ENCODE measurements at places on chromosomes 16 and 17.

DNA sequence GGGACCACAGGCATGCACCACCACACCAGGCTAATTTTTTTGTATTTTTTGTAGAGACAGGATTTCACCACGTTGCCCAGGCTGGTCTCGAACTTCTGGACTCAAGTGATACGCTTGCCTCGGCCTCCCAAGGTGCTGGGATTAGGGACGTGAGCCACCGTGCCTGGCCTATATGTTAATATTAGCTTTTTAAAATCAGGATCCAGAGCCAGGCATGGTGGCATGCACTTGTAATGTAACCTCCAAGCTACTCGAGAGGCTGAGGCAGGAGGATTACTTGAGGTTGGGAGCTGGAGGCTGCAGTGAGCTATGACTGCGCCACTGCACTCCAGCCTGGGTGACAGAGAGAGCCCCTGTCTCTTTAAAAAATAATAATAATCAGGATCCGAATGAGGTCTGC, 8.5 kb upstream of the ADCY7 start:
- DNase-seq, result peak; percentile 50

- no peak for DNase-seq
Measured at GRCh38 chr16:609316-609715, 19.4 kb downstream of the RAB40C start.

DNA sequence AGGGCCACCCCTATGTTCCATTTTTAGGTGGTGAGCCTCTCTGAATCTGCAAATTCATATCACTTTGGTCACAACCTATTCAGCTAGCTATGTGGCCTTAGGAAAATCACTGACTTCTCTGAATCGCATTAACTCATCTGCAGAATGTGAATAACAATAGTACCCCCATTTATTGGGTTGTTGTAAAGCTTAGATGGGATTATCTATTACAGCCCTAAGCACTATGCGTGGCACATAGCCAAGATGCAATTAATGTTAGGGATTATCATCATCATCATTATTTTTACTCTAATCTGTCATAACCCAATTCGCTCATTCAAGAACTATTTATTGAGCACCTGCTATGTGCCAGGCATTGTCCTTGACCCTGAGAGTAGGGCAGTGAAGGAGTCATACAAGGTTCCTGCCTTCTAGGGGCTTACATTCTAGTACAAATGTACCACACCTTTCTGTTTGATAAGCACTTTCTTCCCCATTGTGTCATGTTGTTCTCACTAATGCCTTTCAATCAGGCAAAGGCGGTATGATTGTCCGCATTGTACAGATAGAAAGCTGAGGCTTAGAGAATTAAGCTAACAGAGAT, 38.5 kb downstream of the CHD9 start:
- DNase-seq, result no peak

DNA sequence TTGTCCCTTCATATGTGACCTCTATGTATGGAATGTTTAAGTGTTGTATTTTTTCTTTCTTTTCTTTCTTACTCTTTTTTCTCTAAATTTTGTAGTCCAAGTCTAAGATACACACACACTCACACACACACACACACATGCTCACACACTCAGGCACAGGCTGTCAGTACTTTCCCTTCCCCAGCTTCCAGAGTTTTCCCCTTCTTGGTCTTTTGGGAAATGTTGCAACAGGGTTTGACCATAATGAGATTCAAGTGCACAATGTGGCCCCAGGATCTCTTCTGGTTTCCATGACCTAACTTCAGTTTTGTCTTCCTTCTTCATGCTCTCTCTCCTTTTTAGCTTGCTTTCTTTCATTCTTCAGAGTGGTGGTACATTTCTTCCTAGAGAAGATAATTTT, 289.8 kb upstream of the FOXF1 start:
- DNase-seq, result no peak

GRCh38 chr17:33324736-33325135, 31.6 kb upstream of the ASIC2 start:
- DNase-seq, result no peak

GRCh38 chr16:85988723-85989313, 89.9 kb downstream of the IRF8 start:
- DNase-seq, result peak; percentile 39

- no peak for DNase-seq
Measured at GRCh38 chr17:13587487-13588338, 14.0 kb downstream of the HS3ST3A1 start.

- DNase-seq, result no peak
Measured at GRCh38 chr16:58481931-58482330, 18.0 kb upstream of the NDRG4 start.

DNA sequence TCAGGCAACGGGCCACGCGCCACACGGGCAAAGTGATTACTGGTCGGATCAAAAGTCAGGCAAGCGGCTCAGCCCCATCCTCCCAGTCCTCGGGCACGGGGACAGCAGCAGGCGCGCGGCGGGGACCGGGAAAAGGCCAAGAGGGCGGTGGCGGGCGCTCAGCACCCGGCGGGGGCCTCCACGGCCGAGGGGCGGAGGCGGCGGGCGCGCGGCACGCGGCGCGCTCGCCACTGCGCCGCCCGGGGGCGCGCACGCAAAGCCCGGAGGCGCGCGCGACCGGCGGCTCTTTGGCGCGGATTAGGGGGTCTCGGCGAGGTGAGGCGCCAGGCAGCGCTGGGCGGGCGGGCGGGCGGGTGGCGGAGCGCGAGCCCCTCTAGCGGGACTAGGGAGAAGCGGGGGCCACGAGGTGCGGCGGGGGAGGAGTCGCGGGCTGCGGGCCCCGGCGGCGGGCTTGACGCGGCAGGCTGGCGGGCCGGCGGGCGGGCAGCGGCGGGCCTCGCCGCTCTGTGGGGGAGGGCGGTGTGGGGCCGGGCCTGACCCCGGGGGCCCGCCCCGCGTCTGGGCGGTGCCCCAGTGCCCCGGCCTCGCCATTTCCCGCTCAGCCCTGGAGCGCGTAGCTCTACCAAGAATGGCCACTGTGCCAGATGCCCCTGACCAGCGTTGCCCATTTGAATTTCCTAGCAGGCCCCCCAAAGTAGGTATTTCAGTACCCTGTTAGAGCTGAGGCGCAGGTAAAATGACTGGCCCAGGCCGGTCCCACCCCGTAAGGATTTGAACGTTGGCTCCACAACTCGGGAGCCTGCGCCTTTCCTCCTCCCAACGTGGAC, at the start of the genes ACACA and TADA2A:
Gene ACACA, minus strand, starts transcription at position 202 of the 827 bp plus-strand sequence. CDS start 537 bp downstream, outside the sequence.
Gene TADA2A, plus strand, starts transcription at position 252 of the 827 bp plus-strand sequence. CDS start 4,480 bp downstream, outside the sequence.
- peak; percentile 84 for DNase-seq

GRCh38 chr17:68603027-68603426, 1.9 kb upstream of the FAM20A start:
- no peak for DNase-seq

DNA sequence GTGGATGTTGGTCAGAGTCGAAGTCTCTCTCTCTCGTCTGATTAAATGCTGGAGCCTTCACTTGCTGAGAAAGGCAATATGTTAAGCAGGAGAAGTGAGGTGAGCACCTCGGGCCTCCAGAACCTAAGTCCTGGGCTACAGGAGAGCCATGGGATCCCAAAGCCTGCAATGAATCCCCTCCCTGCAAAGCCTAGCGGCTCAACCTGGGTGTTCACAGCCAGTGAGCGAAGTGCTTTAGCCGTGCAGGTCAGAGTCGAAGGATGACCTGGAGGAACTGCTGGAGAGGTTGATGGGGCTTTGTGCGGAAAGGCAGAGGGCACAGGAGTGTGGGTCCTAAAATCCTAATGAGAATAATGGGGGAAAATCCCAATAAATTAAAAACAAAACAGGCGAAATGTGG, 267.8 kb downstream of the ENGASE start:
- no peak for DNase-seq

GRCh38 chr17:14359163-14360020, 58.5 kb downstream of the HS3ST3B1 start:
- DNase-seq, result no peak

- DNase-seq, result no peak
Measured at GRCh38 chr16:62363501-62363900, 327.3 kb upstream of the CDH8 start.

DNA sequence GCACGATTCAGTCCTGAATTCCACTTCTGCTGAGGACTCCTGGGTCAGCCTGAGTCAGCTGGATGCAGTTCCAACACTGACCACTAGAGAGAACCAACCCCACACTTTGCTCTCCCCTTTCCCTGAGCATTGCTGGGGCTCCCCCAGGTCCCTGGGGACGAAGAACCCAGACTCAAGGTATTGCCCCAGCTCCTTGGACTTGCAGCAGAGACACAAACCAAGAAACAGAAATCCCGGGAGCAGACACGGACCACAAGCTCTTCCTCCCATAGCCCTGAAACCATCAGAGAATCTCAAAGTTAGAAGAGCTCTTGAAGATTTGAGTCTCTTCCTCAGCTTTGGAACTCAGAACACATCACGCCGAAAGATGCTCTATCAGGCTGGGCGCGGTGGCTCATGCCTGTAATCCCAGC, 678 bp upstream of the GH1 start:
- DNase-seq, result no peak

GRCh38 chr17:76532072-76532651, 5.3 kb downstream of the CYGB start:
- DNase-seq, result no peak

DNA sequence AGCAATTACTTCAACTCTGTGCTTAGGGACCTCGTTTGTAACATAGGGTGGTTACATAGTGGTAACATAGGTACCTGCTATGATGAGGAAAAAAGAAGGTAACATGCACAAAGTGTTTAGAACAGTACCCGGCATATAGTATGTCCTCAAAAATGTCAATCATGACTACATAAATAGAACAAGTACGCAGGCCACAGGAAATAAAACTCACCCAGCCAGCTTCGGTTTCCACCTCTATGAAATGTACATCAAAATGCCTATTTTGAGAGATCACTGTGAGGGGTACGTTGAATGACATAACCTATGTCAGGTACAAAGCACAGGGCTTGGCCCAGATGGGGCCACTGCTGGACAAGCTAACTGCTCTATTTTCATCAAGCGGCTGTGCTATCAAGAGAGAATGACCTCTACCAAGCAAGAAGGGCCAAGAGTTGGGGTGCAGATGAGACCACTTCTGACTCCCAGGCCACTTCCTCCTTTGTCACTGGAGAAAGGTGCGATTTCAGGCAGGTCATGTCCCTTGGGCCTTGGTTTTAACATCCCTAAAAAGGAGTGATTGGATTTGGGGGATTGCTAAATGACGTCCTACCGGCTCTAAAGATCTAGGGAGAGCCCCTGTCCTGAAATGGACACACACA, 45.4 kb downstream of the WSB1 start:
- no peak for DNase-seq

DNA sequence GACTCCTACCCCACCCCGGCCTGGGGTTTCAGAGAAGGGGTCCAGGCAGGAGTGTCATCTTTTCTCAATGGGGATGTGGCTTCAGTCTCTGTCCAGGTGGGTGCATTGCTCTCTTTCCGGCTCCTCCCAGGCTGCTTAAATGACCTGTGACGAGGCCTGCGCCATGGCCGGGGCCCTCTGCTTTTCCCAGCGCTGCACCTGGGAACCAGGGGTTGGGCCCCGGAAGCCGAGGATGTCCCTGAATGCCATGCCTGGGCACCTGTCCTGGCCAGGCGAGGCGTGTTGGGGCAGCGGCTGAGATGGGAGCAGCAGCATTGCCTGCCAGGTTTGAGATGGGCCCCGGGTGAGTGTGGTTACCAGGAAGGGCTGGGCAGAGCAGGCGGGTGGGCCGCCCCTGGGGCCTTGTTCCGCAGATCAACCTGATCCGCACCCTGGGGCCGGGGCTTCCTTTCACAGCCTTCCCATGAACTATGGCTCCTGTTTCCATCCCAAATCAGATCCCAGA, 147.4 kb downstream of the SEC14L1 start:
- DNase-seq, result no peak

DNA sequence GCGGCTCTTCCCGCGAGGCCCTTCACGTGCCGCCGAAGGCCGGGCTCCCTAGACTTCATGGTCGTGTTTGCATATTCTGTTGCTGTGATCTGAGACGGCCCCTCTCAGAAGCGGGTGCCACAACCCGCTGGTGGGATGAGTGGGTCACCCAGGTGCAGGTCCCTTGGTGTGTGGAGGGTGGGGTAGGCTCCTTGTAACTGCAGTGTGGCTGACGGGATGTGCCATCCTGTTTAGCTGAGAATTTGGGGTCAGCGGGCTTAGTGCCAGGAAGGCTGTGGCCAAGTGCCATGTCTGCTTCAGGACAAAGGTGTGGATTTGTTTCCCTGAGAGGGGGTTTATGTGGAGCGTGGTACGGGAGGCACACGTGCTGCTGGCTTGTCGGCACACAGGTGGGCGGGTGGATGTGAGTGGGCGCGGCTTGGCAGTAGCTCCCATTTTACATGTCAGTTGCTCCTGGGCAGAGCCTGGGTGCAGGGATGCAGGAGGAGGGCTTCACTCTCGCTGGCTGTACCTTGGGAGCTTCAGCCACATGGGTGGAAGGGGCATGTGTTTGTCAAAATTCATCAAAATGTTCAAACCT, 9.2 kb upstream of the WFIKKN1 start:
- DNase-seq, result no peak

DNA sequence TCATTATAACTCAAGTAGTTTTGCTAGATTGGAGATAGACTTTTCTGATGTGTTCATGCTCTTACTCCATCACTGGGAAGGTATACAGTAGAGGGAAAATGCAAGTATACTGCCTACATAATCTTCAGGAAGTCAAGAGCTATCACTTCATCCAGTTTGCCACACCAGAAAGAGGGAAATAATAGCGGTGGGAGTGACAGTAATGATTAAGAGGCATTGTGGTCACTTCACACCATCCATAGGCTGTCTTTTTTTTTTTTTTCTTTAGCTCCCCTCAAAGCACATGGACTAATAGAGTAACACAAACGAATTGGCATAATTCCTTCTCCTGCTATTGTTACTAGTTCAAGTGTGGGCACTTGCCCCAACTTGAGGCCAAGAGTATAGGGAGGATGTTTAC, 28.4 kb upstream of the HLF start:
- DNase-seq, result no peak

DNA sequence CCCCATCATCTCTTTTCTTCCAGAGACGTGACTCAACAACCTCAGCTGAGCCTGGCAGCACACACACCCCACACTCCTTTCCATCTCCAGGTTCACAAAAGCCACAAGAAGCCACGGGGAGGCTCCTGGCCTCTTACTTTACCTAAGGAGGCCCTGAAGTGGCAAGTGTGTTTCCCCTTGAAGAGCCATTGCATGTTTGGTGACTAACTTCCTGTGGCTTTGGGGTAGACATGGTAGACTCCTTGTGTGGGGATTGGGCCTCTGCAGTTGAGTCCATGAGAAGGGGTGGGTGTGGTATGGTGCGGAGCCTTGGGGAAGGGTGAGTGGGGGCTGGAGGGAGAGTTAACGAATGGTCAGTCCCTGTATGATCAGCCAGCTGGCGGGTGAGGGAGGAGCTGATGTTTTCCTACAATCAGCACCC, 24.2 kb downstream of the SAP30BP start:
- peak; percentile 55 for DNase-seq

DNA sequence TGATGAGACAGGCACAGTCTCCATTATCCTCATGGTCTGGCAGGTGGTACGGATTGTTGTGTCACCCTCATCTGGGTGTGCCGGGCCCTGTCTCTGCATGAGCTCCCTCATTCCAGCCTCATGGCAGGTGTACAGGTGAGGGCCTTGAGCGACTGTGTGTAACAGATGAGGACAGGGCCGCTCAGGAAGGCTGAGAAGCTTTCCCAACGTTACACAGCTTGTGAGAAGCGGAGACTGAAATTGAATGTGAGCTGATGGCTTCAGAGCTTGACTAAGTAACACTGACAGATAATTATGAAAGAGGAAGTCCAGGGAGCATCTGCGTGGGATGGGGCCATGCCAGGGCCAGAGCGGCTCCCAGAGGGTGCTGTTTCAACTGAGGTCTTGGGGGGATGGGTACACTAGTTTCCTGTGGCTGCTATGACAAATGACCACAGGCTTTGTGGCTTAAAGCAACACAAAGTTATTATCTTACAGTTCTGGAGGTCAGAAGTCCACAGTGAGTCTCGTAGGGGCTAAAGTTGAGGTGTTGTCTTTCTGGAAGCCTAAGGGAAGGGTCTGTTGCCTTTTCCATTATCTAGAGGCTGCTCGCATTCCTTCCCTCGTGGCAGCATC, 36.7 kb downstream of the CMIP start:
- no peak for DNase-seq
